GOT3 (cell line): ENCODE measurements at places on chromosomes 16 and 17.

- no peak for DNase-seq
Measured at GRCh38 chr16:9311303-9311954, 220.0 kb downstream of the HAPSTR1 start.

- no peak for DNase-seq
Measured at GRCh38 chr16:23324727-23325126, 22.6 kb downstream of the SCNN1B start.

DNA sequence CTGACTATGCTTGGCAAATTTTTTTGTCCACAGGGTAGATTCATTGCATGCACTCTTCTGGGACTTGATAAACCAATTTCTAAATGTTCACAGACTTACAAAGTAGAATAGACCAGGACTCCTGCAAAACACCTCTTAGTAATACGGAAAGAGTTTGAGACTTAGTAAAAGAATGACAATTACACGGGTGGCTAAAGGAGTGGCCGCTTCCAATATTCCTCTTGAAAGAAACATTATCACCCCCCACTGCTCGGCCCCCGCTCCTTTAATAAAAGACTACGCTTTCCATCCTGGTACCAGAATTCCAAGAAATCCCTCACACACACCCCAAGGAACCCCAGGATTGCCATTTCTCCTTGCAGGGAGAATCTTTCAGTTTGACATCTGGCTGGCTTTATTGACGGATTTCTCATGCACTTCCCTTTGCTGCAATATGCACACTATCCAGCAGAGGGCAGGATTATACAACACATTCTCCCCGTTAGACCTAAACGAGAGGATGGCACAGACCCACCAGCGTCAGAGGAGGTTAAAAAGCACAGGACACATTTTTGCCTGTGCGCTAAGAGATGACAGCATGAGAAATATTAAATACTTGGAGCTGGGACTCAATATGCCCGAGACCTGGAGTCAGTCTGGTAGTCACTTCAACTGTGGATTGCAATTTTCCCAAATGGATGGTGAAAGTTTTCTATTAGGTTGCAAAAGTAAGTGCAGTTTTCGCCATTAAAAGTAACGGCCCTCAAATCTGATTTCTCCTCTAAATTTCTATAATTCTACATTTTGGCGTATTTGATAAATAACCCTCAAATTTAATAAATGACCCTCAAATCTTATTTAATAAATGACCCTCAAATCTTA is 46.6 kb upstream of the NUDT7 start:
- peak; percentile 28 for DNase-seq

GRCh38 chr16:8565498-8565897 is 24.8 kb downstream of the TMEM114 start:
- no peak for DNase-seq

GRCh38 chr17:50052241-50052796 is 3.6 kb upstream of the ITGA3 start:
- no peak for DNase-seq

DNA sequence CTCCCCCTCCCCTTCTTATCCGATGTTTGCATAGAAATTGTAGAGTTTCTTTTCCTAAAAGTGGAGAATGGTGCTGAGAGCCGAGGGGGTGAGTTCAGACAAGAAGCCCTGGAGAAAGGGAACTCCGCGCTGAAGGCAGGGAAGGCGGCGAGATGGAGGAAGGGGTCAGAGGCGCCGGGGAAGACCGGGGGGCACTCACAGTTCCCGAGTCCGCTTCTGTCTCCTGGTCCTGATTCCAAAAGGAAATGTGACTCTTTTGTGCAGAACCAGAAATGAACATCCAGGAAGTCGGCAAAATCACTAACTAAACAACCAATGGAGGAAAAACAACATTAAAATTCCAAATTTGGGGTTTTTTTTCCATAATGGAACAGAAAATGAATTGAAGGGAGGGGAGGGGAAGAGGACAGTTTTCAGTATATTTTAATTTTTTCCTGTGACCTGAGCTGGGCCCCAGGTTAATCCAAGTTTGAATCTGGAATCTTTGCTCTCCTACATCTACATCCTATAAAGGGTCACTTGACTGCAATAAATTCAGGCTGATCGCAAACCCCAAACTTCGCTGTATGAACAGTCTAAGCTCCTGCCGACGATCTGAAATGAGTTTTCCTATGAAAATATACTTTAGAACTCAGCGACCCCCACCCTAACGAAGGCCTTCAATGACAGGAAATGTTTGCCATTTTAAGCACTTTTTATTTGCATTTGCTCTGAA is 252.3 kb downstream of the C16orf95 start:
- no peak for DNase-seq

DNA sequence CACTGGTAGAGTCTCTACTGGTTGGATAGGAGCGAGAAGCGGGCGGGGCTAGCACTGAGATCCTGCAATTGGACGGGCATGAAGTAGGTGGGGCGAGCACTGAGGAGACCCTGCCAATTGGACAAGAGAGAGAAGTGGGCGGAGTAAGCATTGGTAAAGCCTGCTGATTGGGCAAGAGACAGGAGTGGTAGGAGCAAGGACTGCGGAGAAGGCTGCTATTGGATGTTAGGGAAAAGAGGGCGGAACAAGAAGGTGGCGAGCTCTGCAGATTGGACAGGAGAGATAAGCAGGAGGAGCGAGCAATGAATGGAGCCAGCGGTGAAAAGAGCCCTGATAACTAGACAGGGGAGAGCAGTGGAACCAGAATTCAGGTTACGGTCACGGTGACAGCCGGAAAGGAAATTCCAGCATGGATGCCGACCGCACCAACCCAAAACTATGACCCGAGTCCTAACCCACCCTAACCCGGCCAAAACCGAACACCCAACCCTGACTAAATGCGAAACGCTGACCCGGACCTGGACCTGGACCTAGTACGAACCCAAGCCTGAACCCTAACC is 4.8 kb downstream of the SCGB1C2 start:
- DNase-seq, result peak; percentile 25

GRCh38 chr17:27526604-27527002 is 70.4 kb downstream of the KSR1 start:
- DNase-seq, result no peak

DNA sequence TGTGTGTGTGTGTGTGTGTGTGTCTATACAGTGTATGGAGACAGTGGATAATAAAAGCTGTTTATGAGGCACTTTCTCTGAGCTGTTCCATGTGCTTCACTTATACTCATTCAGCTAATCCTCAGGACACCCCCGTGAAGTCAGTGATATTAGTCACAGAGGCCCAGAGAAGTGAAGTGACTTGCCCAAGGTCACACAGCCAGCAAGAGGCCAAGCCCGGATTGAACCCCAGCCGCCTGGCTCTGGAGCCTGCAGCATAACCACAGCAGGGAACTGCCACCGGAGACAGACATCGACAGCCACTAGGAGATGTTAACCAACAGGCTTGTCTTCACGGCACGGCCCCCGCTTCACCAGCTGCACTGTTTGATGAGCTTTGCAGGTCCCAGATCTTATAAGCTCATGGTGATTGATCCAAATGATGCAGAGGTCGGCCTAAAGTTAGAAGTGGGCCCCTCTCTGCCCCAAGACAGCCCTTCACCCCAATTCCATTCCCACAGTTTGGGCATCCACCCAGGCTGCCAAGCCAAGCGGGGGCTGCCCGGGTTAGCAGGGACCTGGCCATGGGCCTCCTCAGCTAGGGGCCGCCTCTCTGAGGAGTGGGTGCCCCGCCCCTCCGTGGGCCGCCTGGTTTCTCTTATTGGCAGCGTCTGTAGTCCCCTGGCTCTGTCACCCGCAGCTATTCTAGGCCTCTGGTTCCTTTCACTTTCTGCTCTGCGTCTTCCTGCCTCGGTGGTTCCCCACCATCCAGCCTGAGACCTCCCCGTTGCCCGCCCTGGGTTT is 30.9 kb downstream of the SOCS1 start:
- no peak for DNase-seq

DNA sequence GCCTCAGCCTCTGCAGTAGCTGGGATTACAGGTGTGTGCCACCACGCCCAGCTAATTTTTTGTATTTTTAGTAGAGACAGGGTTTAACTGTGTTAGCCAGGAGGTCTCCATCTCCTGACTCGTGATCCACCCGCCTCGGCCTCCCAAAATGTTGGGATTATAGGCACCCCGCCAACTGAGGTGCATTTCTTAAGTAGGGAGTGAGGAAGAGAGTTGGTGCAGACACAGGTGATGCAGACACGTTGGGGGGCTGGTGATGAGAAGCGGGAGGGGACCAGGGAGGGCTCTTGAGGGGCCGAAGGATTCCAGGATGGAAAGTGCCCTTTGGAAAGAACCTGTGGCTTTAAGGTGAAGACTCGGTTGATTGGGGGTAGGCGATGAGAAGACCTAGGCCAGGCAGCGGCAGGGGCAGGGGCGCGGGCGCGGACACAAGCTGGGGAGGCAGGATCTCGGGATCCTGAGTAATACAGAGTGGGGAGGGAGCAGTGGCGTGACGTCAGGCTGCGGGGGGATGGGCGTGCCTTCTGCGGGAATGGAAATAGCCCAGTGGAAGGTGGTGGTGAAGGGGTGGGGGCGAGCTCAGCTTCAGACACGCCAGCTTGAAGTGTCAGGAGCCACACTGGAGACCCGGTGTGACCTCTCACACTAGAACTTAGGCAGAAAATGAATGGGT is 2.5 kb upstream of the ATP6V0C start:
- no peak for DNase-seq

DNA sequence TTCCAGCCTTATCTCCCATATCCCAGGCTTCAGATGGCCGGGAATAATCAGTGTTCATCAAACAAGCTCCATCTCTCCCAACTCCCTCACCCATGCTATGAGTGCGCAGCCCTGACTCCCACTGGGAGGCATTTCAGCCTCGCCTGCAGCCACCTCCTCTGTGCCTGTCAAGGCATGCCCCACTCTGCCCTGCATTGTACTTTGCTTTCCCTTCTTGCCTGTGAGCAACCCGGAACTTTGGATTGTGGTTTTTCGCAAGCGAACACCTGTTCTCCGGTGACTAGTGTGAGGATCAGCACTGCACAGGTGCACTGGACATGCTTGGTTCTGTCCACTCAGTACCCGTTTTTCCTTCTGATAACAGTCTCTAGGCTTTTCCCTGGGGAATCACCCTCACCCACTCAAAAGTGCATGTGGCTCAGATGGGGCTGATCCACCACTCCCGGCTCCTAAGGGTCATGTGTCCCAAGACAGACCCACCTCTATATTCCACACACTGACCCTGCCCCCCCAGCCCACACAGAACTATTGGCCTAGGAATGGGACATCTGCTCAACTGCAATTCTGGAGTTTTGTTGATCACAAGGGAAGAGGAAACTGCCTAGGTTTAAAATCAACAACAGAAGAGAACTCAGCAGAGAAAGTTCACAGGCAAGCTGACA is 9.1 kb downstream of the CHST6 start:
- DNase-seq, result no peak

DNA sequence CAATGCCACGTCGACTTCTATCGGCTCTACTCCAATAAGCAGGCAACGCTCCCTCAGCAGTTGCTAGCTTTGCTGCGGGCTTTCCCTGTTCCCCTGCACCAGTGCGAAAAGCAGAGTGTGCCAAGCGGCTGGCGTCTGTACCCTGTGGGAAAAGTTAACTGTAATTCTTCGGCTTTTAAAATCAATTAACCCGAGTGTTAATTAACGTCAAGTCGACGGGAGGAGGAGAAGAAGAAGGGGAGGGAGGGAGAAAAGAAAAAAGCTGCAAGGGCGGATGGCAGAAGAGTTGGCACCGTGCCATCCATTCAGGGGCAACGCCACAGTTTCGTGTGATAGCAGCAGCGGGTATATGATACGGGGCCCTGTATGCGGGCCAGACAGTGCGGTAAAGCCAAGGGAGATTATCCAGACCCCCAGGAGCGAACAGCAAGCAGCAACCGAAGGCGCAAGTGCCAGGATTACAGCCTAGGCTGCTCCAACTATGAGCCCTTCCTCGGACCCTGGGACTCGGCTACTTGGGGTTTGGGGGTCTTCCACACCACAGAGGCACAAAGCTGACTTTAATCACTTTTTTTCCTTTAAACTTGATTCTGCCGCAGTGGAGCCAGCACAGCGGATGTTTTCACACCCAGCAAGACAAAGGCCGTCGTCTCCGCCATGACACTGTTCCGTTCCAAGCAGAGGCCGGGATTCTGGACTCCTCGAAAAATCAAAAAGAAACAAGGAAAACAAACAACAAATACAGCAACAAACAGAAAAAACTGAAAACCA is 253.8 kb upstream of the PMFBP1 start:
- no peak for DNase-seq

- no peak for DNase-seq
Measured at GRCh38 chr16:49704586-49705155, 151.2 kb downstream of the ZNF423 start.

GRCh38 chr17:31388770-31389656 is 2.5 kb upstream of the RAB11FIP4 start:
- no peak for DNase-seq

DNA sequence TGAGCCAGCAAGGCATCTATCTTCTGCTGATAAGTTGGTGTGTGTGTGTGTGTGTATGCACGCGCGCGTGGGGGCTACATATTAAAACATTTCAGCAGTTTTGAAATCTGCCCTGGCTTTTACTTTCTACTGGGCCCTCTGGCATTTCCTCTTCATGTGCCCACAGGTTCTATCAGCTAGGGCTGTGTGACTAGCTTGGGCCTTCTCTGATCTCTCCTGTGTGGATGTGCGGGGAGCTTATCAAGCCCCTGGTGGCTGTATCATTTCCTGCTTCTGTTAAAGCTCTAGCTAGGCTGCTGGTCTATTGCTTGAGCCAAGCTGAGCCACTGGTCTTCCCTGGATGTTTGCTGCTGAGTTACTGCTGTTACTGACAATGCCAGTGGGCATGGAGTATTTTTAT is 132.5 kb downstream of the AATF start:
- DNase-seq, result no peak

GRCh38 chr16:85819245-85819644 is 19.8 kb downstream of the COX4I1 start:
- DNase-seq, result no peak

- no peak for DNase-seq
Measured at GRCh38 chr17:45914047-45914717, 19.8 kb downstream of the MAPT start.

GRCh38 chr17:18891541-18891940 is 33.6 kb downstream of the PRPSAP2 start:
- no peak for DNase-seq

DNA sequence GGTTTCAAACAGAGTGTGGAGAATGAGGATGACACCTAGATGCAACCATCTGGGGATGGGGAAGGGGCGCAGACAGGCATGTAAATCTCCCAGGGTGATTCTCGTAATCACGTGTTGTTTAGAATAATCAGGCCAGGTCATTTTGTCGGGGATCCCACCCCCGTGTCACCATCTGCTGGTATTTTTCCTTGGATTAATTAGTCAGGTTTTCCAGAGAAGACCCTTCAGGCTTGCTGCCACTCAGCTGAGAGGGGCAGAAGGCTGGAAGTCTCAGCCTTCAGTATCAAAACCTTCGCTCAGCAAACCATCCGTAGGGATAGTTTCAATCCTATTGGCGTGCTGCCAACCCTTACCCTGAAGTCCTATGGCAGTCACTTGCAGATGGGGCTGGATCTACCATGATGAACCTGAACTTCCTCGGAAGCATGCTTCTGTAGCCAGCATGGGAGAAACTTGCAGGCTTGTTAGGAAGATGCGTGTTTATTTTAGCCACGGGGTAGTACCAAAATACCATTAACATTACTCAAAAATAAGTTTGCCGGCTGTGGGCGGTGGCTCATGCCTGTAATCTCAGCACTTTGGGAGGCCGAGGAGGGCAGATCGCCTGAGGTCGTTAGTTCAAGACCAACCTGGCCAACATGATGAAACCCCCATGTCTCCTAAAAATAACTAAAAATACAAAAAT is 7.5 kb upstream of the ADCY9 start:
- no peak for DNase-seq
